Central memory CD8-positive, alpha-beta T cell (primary cell): ENCODE measurements at places on chromosomes 2 and 18.

GRCh38 chr2:95001701-95002100 lies 23.8 kb upstream of the MAL start:
- no peak for DNase-seq

GRCh38 chr2:40285391-40285790 lies 166.5 kb downstream of the SLC8A1 start:
- no peak for DNase-seq

DNA sequence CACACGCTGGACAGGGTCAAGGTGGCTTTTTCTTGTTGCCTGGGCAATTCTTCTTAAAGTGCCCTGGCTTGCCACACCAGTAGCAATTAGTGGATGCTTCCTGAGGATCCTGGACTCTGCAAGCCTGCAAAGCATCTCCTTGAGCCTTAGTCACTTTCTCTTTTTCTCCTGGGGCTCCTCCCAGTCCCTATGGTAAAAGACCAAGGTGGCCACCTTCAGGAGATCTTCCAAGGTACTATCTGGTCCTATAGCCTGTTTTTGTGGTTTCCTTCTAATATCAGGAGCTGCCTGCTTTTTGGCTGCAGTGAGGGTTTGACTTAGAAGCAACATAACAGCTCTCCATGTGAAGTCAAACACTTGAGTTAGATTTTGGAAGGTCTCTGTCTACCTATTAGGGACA lies 33.3 kb upstream of the GMCL1 start:
- DNase-seq = no peak

GRCh38 chr2:47777277-47777937 lies 5.5 kb upstream of the MSH6 start:
- DNase-seq = no peak

- no peak for DNase-seq
Measured at GRCh38 chr2:23135481-23136100, 249.4 kb upstream of the KLHL29 start.

GRCh38 chr18:42341423-42341822 lies 386.4 kb downstream of the PIK3C3 start:
- no peak for DNase-seq

- DNase-seq = no peak
Measured at GRCh38 chr2:99754210-99754609, 264.4 kb upstream of the REV1 start.

DNA sequence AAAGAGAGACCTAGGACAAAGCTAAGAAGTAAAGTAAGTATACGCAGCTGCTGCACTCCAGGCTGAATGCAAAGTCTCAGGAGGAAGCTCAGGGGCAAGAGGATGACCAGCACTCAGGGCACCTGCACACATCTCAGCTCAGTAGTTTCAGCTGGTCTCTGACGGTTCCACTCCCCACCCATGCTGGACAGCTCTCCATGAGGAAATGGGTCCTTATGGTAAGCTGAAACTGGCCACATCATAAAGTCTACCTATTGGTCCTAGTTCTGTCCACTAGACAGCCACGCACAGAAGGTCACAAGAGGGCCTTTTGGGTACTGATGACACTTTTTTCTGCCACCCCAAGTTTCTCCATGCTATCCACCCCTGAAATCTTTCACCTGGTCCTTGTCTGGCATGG lies 215.3 kb downstream of the TTC32 start:
- no peak for DNase-seq

DNA sequence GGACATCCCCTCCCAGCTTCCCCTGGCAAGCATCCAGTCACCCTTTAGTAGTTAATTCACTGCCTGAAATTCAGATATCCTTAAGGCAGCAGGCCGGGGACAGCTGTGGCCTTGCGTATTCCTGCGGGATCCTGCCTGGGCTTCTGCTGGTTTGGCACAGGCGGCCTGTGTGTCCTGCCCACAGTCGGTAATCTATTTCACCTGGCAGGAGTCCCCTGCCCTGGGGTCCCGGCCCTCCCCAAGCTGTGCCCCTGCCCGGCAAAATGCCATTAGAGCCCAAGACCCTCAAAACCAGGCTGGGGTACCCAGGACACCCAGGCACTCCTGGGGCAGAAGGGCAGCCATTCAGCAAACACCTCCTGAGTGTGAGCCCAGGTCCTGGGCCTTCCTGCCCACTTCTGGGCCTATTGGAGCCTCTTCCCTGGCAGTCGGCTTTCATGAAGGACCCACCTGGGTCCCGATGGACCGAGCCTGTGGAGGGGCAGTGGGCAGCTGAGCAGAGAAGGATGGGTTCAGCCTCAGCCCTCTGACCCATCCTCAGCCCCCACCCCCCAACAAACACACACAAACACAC lies 11.6 kb downstream of the CROCC2 start:
- no peak for DNase-seq

- no peak for DNase-seq
Measured at GRCh38 chr2:19461504-19462255, 103.3 kb upstream of the OSR1 start.

- DNase-seq = no peak
Measured at GRCh38 chr2:160862226-160862625, 298.0 kb upstream of the TANK start.

- DNase-seq = no peak
Measured at GRCh38 chr2:54999182-54999581, 51.1 kb downstream of the RTN4 start.

- no peak for DNase-seq
Measured at GRCh38 chr18:36031407-36031806, 36.0 kb downstream of the RPRD1A start.

GRCh38 chr18:50193796-50194630 lies 934 bp downstream of the MYO5B start:
- DNase-seq = no peak

- DNase-seq = no peak
Measured at GRCh38 chr2:166764216-166764615, 124.1 kb upstream of the XIRP2 start.

DNA sequence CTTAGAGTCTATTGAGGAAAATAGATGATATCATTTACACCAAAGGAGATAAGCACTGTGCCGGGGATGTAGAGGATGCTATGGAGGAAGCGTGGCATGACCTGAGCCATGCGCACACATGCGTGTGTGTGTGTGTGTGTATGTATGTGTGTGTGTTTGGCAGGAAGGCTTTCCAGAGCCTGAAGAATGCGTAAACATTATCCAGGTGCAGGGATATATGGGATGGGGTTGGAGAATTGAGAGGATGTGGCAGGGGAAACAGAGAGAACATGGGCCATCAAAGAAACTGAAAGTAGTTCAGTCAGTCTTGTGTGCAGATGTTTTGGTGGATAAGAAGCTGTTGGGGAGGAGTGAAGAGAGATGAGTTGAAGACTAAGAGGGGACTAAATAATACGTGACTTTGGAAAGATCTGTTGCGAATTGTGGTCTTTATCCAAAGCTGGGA lies 9.3 kb upstream of the STAT1 start:
- DNase-seq = no peak

DNA sequence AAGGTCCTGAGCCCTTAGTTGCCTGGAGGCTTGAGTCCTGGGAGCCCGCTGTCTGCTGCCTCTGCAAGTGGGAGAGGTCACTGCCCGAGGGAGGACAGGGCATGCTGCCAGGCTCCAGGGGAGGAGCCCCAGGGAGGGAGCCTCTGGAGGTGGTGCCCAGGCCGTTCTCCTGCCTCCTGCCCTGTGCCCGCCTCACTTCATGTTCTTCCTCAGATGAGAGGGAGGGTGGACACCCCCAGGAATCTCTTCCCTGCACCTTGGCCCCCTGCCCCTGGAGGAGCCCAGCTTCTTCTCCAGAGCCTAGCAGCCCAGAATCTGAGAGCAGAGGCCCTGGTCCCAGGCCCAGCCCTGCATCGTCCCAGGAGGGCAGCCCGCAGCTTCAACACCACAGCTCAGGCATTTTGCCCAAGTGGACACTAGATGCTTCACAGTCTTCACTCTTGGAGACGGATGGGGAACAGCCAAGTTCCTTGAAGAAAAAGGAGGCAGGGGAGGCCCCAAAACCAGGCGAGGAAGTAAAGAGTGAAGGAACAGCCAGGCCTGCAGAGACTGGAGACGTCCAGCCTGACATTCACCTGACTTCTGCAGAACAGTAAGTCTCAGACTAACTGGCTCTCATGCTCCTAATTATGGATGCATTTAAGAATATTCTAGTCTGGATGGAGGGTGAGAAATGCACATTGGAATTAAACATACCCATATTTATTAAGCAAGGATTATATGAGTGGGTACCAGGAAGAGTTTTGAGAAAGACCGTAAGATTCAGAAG lies 12.1 kb downstream of the PSD4 start:
- no peak for DNase-seq

GRCh38 chr2:141522048-141522447 lies 608.8 kb downstream of the LRP1B start:
- DNase-seq = no peak

DNA sequence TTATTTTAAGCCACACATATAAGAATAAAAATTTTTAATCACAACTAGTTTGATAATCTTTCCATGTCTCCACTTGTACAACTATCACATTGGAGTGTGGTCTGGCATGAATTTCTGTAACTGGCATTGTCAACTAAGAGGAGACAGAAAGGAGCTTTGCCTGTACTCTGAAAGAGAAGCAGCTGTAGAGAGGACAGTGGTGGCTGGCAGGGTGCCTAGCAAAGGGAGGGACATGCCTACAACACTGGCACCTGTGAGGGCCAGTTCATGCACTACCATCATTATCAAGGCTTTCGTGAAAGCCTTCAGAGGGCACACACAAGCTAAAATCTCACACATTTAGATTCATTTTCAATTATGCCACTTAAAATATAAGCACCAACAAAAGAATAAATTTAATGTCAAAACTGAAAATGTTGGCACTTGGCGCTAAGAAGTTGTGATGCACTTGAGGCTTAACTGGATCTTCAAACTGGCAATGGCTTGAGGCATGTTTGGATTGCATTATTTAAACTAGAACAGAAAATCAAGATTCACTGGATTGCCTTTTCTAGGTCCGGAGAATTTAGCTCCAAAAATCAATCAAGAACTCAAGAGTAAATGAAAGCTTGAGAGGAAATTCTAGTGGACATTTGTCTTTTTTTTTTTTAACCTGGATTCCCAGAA lies 238.6 kb downstream of the ZNF385B start:
- DNase-seq = no peak

DNA sequence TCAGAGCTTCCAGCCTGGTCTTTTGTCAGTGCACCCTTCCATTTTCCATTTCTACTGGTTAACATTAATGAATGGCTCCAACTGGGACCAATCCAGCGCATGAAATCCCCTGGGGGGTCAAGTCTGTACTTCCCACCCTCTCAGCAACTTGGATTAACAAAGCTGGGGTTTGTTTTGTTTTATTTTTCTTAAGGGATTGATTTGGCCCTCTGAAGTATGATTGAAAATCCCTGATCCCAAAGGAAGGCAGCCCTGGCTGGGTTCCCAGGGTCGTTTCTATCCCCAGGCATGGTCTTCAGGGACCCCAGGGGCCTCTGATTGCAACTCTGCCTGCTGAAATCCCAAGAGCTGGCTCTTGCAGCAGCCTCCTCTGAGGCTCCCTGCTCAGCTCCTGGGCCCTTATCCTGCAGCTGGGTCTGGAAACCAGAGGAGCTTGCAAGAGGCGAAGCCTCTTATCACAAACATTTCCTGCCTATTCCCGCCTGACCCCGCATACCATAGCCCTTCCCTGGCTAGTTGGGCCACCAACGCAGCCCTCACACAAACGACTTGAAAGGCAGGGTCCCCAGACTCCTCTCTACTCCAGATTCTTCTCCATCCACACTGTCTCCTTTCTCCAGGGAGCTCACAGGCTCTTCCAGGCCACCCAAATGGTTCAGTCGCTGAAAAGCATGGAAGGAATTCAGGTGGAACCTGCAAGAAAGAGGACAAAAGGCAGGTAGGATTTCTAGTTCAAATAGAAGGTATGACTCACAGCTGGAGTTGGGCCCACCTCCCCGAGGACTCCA lies 109.7 kb upstream of the PKDCC start:
- DNase-seq = no peak

- DNase-seq = no peak
Measured at GRCh38 chr18:45107425-45107824, 426.7 kb downstream of the SETBP1 start.
